ENCODE measurements at places on chromosomes 3 and 15.

DNA sequence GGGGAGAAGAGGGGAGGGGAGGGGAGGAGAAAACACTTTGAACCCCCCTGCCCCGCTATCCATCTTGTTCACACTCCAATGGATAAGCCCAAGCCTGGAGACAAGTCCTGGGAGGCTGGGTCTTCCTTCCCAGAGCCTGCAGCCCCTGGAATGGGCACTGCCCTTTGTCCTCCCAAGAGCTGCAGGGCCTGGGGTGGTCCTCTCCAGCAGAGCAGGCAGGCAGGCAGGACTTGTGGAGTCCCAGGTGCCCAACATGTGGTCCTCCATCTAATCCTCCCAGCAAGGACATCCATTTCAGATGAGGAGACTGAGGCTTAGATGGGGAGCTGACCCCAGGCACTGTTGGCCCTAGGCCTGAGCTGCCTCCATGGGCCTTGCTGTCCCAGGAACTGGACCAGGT, 10.4 kb upstream of the MESP2 start:
- DNase-seq = no peak

DNA sequence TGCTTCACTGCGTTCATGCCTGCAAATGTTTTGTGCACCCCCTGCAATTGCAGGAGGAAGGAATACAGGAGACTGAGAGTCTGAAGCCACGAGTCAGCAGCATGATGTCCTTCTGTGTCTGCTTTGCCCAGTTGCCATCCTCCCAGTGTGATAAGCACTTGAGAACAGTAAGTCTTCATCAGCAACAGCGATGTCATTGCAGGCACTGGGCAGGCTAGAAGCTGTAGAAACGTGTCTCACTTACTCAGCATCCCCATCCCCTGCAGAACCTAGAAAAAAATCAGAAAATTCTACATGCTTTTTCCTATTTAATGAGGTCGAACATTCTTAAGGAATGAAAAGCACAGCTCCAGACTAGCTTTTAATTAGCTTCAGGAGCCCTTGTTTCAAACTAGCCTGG, 156.5 kb upstream of the LPP start:
- no peak for DNase-seq

- DNase-seq = no peak
Measured at GRCh38 chr3:195878424-195879274, 29.7 kb downstream of the TNK2 start.

DNA sequence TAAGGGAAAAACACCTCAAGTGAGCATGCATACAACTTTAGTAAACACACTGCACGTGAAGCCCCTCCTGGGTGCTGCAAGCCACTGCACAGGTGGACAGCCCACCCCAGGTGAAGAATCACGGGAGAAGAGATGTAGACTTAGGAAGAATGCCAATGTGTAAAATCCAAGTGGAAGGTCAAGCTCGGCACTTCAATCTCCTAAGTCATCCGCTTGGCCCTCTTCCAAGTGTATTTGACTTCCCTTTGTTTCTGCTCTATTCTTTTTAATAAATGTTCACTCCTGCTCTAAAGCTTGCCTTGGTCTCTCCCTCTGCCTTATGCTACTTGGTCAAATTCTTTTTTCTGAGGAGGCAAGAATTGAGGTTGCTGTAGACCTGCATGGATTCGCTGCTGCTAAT, 316.6 kb downstream of the EDEM1 start:
- DNase-seq = no peak

DNA sequence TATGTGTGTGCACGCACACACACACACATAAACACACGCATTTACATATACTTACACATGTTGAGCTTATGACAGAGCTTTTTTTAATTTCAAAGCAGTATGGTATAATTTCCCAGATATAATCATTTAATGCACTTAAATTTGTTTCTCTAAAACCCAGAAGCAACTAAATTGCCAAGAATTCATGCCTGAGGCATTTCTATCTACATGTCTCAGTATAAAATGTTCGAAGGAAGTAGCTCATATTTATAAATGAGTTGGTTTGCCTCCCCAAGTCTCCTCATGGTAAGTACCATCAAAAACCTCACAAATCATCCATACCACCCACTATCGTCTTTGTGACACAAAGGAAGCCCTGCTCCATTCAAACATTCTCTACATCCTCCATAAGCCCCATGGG, 130.6 kb downstream of the RPL22L1 start:
- DNase-seq = no peak

DNA sequence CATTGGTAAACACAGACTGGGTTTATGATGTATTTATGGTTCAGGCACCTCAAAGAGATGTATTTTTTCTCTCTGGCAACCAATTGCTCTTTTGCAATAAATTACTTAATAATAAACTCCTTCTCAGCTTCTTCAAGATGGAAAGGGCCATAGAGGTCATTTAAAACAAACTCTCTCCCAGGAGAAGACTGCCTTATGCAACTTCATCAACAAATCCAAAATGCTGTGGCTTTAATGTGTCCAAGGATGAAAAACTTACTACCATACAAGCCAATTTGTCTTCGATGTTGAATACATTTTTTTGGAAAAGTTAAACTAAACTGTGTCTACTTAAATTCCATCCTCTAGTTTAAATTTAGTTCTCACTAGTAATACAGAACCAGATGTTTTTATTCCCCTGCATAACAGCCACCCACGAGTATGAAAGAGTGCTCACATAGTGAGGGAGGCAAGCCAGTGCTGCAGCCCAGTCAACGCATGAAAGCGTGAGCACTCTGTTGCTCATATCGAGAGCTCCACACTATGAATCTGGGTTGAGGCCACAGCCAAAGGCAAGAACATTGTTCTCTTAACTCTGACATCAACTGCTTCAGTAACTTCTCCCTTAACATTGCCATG, 761.3 kb upstream of the GRM7 start:
- no peak for DNase-seq

- no peak for DNase-seq
Measured at GRCh38 chr3:64667887-64668581, 19.8 kb downstream of the ADAMTS9 start.

Data from stimulated activated CD4-positive, alpha-beta T cell treated with anti-CD3 and anti-CD28 coated beads, TNF-alpha, amount 100 ng/mL, for 1 hour (primary cell).